ENCODE measurements at places on chromosomes 11 and 22.
A peak's percentile ranks its signal among the peaks of the same experiment; 100 is the strongest.

GRCh38 chr22:33726294-33726734 lies 194.0 kb downstream of the LARGE1 start:
- no peak for DNase-seq

- no peak for DNase-seq
These were observed 1.1 kb downstream of the PLAAT5 start for GRCh38 chr11:63489879-63490278.

DNA sequence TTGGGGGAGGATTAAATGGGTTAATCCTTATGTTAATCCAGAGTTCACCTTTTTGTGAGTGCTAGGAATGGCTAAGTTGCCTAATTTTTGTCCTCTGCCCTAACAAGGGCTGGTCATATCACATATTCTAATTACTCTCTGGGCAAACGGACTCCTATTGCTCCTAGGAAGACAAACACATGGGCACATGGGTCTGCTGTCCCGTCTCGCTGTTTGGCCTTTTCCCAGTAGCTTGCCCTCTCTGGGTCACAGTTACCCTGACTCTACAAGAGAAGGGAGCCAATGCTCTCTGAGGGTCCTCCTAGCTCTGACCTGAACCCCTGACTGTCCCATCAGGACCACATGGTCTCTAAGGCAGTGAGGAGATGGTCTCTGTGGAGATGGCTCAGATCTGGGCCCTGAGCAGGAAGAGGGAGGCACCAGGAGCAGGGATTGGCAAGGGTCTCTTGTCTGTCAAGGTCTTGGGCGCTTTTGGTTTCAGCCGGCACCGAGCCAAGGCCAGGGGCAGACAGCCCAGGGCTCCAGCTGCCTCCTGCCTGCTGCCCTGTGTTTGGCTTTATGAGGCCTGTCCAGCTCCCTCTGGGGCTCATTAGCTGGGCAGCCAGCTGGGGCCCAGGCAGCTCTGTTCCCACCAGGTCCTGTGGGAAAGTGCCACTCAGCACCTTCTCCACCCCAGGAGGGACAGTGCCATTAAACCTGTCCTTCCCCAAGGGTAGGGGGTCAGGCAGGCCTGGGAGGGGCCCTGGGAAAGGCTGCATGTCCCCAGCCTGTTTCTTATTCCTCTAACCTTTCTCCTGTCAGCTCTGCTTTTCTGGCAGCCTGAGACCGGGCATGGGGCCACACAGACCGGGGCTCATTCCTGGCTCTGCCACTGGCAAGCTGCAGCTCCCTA lies 559.9 kb downstream of the MN1 start:
- DNase-seq, result no peak

GRCh38 chr11:104089481-104089880 lies 53.0 kb downstream of the DDI1 start:
- no peak for DNase-seq

DNA sequence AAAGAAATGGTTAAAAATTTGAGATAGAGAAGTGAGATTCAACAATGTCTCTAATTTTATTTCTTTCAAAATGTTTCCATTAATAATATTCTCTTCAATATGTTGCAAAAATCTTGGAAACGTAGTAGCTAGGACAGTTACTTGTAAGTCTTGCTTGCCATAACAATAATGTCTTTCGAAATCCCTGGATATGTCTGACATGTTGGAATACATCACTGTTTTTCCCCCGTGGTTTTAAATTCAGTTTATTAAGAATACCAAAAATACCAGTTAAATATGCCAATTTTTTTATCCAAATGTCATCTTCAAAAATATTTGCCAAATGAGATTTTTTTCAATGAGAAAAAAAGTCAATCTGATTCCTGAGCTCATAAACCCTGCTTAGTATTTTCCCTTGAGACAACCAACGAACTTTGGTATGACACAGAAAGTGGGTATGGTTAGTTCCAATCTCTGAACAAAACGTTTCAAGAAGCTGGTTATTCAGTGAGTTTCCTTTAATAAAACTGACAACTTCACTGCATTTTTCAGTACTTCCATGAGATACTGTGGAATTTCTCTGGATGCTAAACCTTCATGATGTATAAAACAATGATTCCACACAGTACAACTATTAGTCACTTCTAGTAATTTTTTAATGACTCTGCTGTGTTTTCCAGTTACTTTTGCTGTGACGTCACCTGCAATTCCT lies 36.7 kb upstream of the AMPD3 start:
- no peak for DNase-seq

GRCh38 chr11:58392746-58393145 lies 13.9 kb downstream of the OR5B3 start:
- no peak for DNase-seq

DNA sequence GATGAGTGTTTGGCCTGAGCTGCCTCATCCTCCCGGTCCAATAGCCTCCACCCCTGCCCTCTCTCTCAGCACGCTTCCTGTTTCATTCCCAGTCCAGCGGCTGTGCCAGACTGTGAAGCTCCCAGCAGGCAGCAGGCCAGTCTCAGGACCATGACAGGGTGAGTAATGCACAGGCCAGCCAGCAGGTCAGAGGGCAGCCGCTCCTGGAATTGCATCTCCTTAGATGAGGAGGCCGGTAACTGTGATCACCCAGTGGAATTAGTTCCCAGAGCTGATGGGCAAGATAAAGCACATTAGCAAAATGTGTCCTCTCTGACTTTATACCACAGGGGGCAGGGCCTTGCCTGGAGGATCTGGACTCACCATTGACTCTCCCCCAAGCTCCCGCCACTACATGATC lies 251.2 kb downstream of the ETS1 start:
- DNase-seq, result no peak

DNA sequence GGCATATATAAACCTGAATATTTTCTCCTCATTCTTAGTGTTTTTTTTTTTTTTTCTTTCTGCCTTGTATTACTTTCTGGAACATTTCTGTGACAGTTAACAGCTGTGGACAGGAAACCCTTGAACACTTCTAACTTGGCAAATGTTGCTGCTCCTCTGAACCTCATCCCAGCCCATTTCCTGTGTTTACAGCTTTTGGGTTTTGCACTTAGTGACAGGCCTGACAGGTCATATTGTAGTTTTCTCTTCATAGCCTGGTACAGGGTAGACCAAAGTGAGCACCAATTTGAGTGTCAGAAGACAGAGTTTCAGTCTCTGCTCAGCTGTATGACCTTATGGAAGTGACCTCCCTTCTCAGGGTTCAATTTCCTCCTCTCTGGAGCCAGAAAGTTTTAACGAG lies 91.6 kb downstream of the STIM1 start:
- no peak for DNase-seq

GRCh38 chr11:44380009-44380313 lies 70.0 kb upstream of the ALX4 start:
- DNase-seq, result peak; percentile 50

GRCh38 chr11:68632802-68633201 lies 51.5 kb upstream of the GAL start:
- peak; percentile 59 for DNase-seq

GRCh38 chr22:45648301-45649117 lies 23.1 kb upstream of the ATXN10 start:
- DNase-seq, result no peak

DNA sequence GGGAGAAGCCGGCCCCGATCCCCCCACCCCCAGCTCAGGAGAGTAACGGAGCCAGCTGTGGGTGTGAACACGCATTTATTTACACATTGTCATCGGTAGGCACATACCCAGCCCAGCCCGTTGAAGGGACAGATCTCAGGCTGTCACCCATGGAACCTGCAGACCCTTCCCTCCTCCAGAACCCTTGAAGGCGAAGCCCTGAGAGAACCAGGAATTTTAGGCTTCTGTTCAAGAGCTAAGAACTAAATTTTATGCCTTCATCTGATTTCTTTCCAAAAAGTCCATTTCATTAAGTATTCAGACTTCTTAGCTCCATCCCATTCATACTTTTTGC lies 379 bp upstream of the BRMS1 start:
- no peak for DNase-seq

GRCh38 chr11:61769169-61769920 lies 16.9 kb downstream of the MYRF start:
- DNase-seq, result no peak

DNA sequence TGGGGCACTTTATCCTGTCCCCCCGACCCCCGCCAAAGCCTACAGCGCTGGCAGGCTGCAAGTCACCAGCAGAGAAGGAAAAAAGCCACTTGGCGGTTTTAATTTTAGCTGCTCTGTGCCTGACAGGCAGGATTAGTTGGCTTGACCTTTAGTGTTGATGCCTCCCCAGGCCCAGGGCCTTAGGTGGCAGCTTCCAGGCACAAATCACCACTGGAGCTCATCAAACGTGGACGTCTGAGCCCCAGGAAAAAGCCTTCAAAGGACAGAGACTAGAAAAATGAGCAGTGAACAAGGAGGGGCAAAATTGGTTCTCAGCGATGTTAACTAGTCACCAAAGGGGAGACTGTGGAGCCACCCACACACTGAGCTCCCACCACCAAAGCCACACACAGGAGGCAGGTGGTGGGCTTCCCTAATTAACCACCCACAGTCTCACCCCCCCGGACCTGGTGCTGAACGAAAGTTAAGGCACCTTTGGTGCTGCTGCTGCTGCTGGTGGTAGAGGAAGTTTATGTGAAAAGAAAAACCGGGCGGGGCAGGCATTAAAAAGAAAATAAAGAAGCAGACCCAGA lies 4.4 kb upstream of the PYGM start:
- no peak for DNase-seq

Data from NCI-H774 (cell line).